ENCODE measurements at places on chromosomes 13 and 19. TPM values are rescaled to one million over a fixed set of nuclear protein-coding genes. Genes with fewer than 3 reads are reported as not detected.

The CACNG8 gene
- 0.33 TPM for total RNA-seq

The TEKTIP1 gene
- total RNA-seq, result not detected

The ZNF221 gene
- total RNA-seq, result 5.9 TPM

The LCP1 gene
- total RNA-seq, result 0.10 TPM

The B3GNT3 gene
- total RNA-seq, result 0.10 TPM

The NCCRP1 gene
- not detected for total RNA-seq

The MIA gene
- not detected for total RNA-seq

The IGFL1 gene
- not detected for total RNA-seq

The CCL25 gene
- not detected for total RNA-seq

The ZNF784 gene
- total RNA-seq, result 6.5 TPM

The MPHOSPH8 gene
- total RNA-seq, result 9.8 TPM

The ICAM4 gene
- not detected for total RNA-seq

The CC2D1A gene
- total RNA-seq, result 21.2 TPM

The C1QTNF9 gene
- total RNA-seq, result not detected

The CGB8 gene
- total RNA-seq, result not detected

The KLK2 gene
- total RNA-seq, result not detected

The SOX1 gene
- total RNA-seq, result not detected

The ZNF526 gene
- total RNA-seq, result 15.7 TPM

The ZNF844 gene
- 1.6 TPM for total RNA-seq

The ZNF296 gene
- total RNA-seq, result 0.48 TPM

The ACTL9 gene
- not detected for total RNA-seq

The IL11 gene
- total RNA-seq, result not detected

The ZNF69 gene
- 3.3 TPM for total RNA-seq

The CCDC9 gene
- total RNA-seq, result 4.5 TPM

The CERS1 gene
- total RNA-seq, result 2.3 TPM

The KIR2DL4 gene
- total RNA-seq, result not detected

The FGF9 gene
- total RNA-seq, result not detected
